Left renal cortex interstitium (tissue), 4 donors: ENCODE measurements at places on chromosomes 16 and 17. TPM values are rescaled to one million over a fixed set of nuclear protein-coding genes. Genes with fewer than 3 reads are reported as not detected.

Gene ACSF2
- polyA plus RNA-seq, result 98.2 TPM

Gene HOXB9
- 61.0 TPM for polyA plus RNA-seq

Gene ITGAD
- 0.25 TPM for polyA plus RNA-seq

Gene COTL1
- polyA plus RNA-seq, result 151 TPM

Gene NPLOC4
- polyA plus RNA-seq, result 75.3 TPM

Gene PRSS33
- 0.97 TPM for polyA plus RNA-seq

Gene GUCY2D
- polyA plus RNA-seq, result 0.88 TPM

Gene CD68
- polyA plus RNA-seq, result 64.0 TPM

Gene CCL14
- polyA plus RNA-seq, result 23.0 TPM
